ENCODE measurements at places on chromosomes 2 and 18.

- no peak for DNase-seq
Measured at GRCh38 chr18:76579301-76579695, 84.3 kb upstream of the ZNF516 start.

GRCh38 chr2:227562581-227562980 is 36.1 kb upstream of the SCYGR2 start:
- DNase-seq = no peak

- no peak for DNase-seq
Measured at GRCh38 chr2:17849275-17849674, 29.2 kb upstream of the KCNS3 start.

DNA sequence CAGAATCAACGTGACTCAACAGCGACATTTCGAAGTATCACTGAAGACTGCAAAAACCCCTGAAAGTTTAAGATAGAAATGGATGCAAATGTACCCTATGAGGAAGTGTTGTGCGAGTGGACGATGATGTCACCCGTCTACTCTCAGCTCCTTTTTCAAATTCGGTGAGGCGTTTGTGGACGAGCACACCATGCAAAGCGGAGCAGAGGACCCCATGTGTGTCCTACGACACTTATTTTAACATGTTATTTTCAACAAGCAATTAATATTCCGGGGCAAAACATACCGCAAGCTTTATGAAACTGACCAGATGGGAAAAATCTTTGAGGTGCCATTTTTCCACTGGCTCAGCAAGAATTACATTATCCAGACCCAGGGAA is 2.0 kb downstream of the PXDN start:
- no peak for DNase-seq

- DNase-seq = no peak
Measured at GRCh38 chr2:219569041-219569440, 2.3 kb downstream of the OBSL1 start.

DNA sequence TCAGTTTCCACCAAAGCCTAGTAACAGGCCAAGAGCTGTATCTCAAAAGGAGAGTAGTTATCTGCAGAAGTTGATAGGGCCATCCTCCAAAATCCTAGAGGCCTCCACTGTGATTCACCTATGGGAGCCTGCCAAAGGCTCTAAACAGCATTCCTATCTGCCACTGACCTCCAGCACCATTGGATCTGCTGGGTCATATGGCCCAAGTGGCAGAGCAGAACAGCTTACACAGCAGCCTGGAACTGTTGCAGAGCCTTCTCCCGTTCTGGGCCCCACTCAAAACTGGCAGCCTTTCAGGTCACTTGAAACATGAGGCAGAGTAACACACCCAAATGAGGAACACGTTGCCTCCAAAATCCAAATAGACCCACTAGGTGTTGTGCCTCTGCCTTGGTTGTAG is 345.2 kb upstream of the RND3 start:
- DNase-seq = no peak

DNA sequence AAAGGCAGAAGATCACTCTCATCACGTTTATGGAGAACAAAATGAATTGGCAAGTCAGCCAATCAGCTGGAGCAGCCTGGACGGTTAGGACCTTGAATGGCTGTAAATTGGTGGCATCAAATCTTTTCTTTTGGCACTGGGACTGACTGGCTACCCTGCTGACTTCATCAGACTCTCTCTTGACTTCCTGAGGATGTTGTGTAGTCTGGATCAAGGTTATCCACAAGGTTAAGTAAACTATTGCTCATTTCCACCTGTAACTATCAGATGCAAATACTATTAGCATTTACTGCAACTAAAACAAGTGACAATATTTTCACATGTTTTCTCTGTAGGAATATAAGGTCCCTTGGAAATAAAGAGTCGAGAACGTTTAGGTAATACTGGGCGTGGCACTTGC is 134.3 kb upstream of the RASGRP3 start:
- no peak for DNase-seq

GRCh38 chr2:237977380-237977779 is 10.6 kb downstream of the UBE2F start:
- no peak for DNase-seq

DNA sequence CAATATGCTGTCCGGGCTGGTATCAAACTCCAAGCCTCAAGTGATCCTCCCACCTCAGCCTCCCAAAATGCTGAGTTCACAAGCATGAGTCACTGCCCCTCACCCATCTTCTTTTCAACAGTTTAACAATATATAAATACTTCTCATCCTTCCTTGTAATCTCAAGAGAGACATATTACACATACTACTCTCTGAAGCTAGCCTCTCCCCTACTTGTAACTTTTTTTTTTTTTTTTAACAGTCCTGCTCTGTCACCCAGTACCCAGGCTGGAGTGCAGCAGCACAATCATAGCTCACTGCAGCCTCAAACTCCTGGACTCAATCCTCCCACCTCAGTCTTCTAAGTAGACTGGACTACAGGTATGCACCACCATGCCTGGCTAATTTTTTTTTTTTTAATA is 5.7 kb downstream of the GFPT1 start:
- no peak for DNase-seq

DNA sequence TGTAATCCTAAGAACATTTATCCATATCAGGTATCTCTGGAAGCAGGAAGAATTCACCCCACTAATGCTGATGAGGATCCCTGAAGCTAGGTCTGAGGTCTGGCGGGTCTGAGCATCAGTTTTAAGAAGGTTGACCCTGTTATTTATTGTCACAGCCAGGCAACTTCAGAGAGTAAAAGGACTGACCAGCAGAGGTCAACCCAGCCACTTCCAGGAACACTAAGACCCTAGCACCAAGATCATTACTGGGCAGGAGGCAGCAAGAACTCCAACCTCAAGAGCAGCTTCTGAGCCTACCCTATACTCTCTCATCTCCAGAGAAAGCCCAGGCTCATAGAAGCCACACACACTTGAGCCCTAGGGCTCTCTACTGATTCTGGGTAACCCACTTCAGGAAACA is 901.4 kb downstream of the DCDC2C start:
- no peak for DNase-seq

DNA sequence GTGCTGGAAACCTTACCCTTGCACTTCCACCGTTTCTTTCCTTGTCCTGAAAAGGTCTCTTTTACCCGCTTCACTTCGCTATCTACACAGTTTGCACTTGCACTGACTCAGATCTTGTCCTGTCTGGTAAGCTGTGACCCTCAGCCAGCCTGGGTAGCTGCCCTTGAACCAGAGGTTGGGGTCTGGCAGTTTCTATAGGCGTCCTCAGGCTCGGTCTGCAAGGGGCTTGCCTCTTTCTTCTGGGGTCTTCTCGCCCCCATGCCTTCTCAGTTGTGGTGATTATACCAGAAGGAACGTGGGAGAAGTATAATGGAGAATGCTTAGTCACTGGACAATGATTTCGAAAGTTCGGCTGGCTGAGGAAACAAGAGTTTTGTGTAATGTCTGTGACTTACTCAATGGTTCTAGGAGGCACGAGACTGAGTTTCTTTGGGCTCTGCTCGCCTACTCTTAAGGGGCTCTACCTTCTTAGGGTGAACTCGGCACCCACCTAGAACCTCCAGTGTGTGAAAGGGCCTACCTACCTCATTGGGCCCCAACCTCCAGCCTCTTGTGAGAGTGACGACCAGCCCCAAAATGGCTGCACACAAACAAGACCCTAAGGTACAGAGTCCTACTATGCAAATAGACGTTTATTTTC is 6.9 kb upstream of the STAT1 start:
- peak; percentile 39 for DNase-seq

DNA sequence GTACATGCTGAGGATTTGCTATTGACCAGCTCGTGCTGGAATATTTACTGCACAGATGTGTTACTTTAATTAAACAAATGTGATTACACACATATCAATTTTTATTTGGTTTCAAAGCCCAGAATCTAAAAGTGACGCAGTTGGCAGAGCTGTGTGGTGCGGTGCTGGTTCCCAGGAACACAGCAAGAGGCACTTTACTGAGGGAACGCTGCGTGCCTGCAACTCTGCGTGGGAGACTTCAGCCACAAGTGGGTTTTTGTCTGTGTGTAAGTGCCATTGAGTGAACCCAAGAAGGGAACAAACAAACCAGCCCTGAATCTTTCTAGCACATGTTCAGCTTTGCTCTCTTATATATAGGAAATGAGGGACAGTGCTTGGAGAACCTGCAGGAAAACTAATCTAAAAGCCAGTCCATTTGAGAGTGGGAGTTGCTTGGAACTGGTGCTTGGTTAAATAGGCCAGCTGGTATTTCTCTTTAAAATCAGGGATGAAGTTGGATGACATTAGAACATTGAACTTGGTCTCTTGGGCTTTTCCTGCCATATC is 196.6 kb upstream of the CELF4 start:
- DNase-seq = no peak

Data from NCI-H1105 treated with DMSO at 0.1 percent for 48 hours (cell line).